Inflammatory macrophage (primary cell): ENCODE measurements at places on chromosomes 4 and X.

GRCh38 chr4:139501527-139501926 lies 47.6 kb downstream of the RAB33B start:
- DNase-seq = no peak

GRCh38 chr4:18844726-18845125 lies 823.2 kb upstream of the LCORL start:
- DNase-seq = no peak

DNA sequence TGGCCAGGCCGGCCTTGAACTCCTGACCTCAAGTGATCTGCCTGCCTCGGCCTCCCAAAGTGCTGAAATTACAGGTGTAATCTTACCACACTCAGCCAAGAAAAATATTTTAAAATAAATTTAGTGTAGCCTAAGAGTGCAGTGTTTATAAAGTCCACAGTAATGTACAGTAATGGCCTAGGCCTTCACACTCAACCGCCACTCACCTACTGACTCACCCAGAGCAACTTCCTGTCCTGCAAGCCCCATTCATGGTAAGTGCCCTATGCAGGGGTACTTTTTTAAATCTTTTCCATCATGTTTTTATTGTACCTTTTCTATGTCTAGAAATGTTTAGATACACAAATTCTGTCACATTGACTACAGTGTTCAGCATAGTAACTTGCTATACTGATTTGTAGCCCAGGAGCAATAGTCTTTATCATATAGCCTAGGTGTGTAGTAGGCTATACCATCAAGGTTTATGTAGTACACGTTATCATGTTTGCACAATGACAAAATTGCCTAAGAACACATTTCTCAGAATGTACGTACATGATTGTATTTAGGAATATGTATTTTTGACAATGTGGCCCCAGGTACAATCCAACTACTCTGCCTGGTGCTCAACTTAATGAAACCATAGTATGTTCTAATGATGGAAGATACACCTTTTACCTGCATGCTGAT lies 455.2 kb downstream of the PCDH7 start:
- DNase-seq = no peak

- DNase-seq = no peak
Measured at GRCh38 chr4:125663896-125664767, 349.4 kb downstream of the FAT4 start.

DNA sequence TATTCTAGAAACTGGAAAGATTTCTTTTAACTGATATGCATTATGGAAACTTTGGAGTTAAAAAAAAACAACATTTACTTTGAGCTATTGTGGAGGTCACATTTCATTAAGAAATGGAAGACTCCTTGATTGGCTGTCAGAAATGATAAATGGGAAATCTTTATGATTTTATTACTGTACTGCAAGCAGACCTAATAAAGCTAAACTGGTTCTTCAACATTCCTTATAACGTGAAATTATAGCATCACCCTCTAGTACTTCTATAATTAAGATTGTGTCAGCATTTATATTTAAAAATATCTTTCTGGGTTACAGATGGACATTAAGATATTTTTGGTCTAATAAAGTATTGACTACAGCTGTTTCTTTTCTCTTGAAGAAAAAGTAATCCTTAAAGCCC lies 213.8 kb upstream of the PACRGL start:
- DNase-seq = no peak

DNA sequence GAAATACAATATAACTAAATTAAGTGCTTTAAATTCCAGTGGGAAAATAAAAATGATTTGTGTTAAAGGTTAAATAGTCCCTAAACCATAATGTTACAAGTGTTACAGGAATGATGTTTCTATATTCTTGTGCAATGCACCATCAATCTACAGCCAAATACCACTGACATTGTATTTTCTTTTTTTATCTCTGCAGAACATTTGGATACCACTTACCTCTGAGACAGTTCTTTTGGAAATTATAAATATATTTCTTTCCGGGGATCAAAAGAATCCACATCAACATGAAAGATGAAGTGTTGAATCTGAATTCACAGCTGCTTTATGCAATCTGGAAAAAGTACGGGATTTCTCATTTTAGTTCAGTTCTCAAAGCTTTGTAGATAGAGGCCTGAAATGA lies 518.3 kb upstream of the AGA start:
- no peak for DNase-seq

DNA sequence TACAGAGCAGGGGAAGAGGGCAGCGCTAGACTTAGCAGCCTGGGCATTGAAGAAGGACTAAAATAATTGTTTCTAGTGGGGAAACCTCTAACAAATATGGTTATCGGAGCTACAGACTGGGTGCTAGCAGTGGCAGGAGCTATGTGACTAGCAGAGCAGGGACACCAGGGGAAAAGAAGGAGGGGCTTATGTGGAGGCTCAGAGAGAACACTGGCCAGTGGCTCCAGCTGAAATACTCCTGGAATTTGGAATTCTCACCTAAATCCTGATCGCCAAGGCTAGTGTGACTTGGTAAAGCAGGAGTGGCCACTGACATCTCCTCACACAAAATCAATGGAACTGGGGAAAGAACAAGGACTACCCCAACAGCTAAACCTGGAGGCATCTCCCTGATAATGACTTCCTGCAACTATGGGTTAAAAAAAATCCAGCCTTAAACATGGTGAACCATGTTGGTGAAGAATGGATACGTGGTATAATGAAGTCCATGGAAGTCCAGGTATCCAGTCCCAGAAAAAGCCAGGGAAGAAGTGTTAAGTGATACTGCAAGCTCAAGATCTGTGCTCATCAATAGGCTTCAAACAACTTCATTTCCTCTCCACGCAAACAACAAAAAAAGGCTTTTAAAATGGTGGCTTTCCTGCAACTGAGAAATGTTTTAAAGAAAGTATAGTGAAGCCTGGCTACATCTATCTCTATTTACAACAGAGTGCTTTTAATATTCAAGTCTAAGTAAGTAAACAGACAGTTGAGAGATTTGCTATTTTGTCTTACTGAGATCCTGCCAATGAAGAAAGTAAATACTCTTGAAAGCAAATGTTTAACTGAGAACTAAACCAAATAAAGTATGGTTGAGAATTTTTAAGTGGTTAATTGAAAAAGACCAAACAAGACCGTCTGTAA lies 1.8 kb downstream of the TAPT1 start:
- DNase-seq = no peak

- DNase-seq = no peak
Measured at GRCh38 chr4:116638592-116638991, 446.8 kb downstream of the TRAM1L1 start.

DNA sequence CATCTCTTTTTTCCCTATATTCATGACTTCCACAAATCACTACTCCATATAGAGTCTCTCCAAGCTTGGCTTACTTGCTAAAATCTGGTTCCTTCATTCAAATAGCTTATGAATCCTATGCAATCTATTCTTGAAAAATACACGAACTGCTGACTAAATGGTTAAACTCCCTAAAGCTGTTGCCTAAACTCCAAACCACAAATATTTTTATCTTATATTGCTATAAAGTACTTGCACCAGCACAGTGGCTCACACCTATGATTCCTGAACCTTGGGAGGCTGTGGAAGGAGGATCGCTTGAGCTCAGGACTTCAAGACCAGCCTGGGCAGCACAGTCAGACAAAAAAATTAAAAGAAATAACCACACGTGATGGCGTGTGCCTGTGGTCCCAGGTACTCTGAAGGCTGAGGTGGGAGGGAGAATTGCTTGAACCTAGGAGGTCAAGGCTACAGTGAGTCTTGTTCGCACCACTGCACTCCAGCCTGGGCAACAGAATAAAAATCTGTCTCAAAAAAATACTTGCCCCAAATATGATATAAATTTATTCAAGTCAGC lies 2.2 kb downstream of the FBXO8 start:
- no peak for DNase-seq

DNA sequence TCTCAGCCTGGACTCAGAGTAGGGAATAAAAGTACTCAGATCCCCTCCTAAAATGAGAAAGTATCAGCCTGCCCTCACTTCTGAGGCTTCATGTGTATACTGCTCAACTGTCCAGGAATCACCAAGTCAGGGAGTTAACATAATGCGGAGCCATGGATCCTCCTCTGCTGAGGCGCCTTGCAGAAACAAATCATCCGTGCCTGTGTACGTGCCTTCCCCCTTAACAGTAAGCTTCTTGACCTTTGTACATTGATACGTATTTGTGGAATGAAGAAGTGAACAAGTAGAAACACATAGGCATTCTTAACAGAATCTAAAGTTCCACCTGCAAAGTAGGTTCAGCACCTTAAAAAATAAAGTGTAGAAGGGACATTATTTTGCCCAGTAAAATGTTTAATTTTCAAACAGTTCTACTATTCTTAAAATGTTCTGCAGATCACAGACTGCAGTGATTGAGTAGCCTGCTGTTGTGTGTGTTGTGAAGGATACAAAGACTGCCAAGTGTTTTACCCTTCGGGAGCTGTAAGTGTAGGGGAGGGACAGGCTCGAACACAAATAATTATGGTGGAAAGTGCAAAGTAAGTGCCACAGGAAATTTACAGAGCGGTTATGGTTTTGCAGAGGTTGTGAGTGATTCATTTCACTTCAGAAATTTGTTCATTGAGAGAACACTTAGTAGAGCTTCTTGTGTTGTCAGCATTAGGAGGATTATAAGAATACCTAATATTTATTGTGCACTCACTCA lies 61.9 kb downstream of the ARHGAP10 start:
- DNase-seq = peak; percentile 61

DNA sequence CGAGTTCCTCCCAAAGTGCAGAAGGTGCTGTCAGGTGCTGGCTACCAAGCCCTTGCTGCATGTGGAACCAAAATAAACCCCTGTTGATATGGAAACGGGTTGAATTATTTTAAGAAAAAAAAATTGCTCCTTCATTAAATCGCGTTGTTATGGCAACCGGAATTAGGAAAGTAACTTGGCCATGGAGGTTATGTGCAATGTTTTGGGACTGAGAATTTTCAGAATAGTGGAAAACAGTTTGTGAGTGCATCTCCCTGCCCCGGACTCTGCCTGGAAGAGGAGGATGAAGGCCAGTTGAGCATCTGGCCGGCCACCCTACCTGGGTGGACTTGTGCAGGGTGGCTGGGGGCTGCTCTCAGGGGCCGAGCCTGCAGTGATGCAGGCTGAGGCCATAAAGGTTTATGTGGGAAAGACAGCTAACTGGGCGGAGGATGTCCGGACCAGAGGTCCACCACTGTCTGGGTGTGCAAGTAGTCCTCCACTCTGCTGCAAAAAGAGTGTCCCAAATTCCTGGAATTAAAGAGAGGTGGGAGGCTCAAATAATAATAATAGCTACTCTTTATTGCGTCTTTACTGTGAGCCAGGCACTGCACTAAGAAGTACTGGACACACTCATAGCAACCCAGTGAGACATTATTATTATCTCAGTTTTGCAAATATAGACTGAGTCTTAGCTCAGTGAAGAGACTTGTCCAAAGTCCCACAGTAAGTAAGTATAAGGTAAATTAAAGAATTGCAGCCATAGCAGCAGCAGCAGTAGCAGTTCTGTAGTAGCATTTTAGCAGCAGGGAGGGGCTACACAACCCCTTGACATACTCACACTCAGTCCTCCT lies 20.6 kb downstream of the RTL5 start:
- DNase-seq = no peak

- no peak for DNase-seq
Measured at GRCh38 chr4:83392562-83392961, 57.9 kb upstream of the HPSE start.

- DNase-seq = no peak
Measured at GRCh38 chrX:50876551-50876950, 34.0 kb upstream of the BMP15 start.

- no peak for DNase-seq
Measured at GRCh38 chrX:51759055-51759839, 16.0 kb downstream of the GSPT2 start.

DNA sequence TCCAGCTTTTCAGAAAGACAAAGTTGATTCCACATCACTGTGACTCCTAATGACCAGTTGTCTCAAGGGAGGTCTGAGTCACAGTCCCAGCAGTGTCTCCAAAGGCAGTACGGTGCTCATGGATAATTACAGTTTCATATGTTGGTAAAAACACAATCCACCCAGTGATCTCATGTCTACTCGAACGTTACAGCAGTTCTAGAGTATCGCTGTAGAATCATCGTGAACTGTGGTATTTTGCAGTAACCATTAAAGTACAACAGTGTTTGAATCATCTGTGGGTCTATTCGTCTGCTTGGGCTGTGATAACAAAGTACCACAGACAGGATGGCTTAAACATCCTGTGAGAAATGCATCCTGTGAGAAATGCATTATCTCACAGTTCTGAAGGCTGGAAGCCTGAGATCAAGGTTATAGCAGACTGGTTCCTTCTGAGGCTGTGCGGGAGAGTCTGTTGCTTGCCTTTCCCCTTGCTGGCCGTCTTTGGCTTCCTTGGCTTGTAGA lies 121.1 kb upstream of the SORBS2 start:
- no peak for DNase-seq

DNA sequence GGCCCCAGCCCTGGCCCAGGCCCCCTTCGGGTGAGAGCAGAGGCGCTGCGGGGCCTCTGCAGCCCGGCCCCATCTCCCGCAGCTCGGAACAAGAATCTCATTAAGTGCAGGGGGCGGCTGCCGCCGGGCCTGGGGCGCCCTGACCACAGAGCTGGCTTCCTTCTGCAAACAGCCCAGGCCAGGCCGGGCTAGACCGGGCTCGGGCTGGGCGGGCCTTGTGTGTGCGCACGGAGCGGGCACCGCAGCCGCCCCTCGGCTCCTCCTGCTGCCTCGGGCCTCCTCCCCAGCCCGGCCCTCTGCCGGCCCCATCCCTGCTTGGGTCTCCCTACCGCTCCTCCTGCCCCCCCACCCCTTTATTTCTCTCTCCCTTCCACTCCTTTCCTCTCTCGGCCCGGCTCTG lies 83.3 kb downstream of the EFNB1 start:
- no peak for DNase-seq

DNA sequence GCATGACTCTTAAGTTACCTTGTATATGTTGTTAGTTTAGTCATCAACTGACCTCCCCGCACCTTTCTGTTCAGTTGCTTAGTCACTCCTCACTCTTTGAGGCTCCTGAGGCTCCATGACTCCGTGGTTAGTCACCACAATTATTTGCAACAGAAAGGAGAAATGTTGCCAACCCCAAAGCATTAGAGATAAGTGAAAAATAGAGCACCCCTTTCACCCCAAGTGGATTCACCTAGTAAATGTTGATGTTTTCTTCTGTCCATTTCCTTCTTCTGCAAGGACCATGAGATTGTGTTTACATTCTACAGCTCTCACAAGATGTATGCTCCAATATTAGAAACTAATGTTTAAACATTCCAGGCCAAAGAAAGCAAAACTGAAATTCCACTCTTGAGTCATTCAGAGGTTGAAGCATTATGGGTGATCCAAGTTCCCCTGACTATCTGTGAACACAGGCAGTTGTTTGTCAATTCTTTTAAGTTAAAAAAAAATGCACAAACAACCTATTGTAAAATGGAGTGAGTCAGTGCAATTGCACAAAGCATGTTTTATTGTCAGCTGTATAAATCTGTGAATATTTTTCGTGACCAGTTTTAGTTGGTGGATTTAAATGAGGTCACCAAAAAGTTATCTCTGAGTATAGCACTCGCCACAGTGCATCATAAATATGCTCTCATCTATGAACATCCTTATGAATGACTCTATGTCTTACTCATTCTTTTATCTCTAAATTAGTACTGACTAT lies 552.4 kb upstream of the MAGEB2 start:
- no peak for DNase-seq

GRCh38 chr4:121693450-121693849 lies 3.3 kb downstream of the ANXA5 start:
- no peak for DNase-seq
